ENCODE measurements at places on chromosomes 6 and 20. TPM values are rescaled to one million over a fixed set of nuclear protein-coding genes. Genes with fewer than 3 reads are reported as not detected.

DNA sequence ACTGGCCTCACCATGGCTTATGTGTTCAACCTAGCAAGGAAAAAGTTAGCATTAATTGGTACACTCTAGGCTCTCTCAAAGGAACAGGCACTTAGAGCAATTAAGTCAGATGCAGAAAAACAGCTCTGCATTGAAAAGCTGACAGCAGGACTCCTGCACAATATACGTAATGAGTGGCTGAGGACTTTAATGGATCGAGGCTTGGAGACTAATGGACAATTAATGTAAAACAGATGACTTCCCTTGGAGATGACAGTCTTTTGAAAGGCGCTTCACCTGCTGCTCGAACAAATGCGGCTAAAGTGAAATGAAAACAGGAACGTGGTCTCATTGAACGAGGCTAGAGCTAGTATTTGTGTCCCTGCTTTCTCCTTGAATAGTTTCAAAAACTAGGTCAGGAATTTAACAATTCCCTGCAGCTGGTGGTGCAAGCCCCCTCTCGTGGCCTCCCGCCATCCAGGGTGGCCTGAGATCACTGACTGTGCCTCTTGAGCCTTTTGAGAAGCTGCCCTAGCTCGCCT is 137.1 kb downstream of the ELOVL4 start:
- no peaks in the 10 kb centered on the region for H3K36me3 ChIP-seq
- DNase-seq, result no peak
- H3K27me3 ChIP-seq, result no peaks in the 10 kb centered on the region
- no peaks in the 10 kb centered on the region for H3K4me1 ChIP-seq

GRCh38 chr20:7516621-7517111 is 423.6 kb downstream of the HAO1 start:
- H3K27ac ChIP-seq, result no peak overlapping the region
- H3K27me3 ChIP-seq, result no peaks in the 10 kb centered on the region
- no peaks in the 10 kb centered on the region for H3K36me3 ChIP-seq
- no peak overlapping the region for H3K4me3 ChIP-seq
- no peak for DNase-seq

GRCh38 chr6:14095437-14095836 is 22.1 kb upstream of the CD83 start:
- H3K27me3 ChIP-seq, result no peaks in the 10 kb centered on the region
- no peak overlapping the region for H3K4me3 ChIP-seq
- DNase-seq, result peak; percentile 46
- peaks cover 30% of the 10 kb centered on the region for H3K4me1 ChIP-seq
- H3K27ac ChIP-seq, result peak overlapping the region; percentile 77

DNA sequence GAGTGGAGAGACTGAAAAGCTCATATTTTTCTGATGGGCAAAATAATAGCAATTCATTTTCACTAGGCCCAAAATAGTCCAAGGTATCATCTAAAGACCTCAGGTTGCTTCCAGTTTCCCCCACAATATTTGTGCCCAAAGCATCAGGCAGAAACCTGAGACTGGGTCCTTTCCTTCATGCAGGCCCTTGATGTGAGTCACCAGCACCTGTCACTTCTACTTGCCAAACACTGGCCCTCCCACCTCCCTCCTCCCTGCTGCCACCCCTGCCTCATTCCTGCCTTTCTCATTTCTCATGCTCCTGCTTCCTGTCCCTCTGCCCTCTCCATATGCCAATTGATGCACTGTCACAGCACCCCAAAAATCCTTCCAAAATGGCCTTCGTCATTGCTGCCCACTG is 230.4 kb upstream of the CST7 start:
- no peak overlapping the region for H3K4me3 ChIP-seq
- no peaks in the 10 kb centered on the region for H3K4me1 ChIP-seq
- no peak overlapping the region for H3K27ac ChIP-seq
- H3K27me3 ChIP-seq, result peaks cover 3% of the 10 kb centered on the region
- no peak for DNase-seq

- H3K27ac ChIP-seq, result no peak overlapping the region
- no peaks in the 10 kb centered on the region for H3K4me1 ChIP-seq
- no peaks in the 10 kb centered on the region for H3K36me3 ChIP-seq
- no peaks in the 10 kb centered on the region for H3K27me3 ChIP-seq
Measured at GRCh38 chr20:12321736-12322135, 404.0 kb downstream of the BTBD3 start.

GRCh38 chr20:50528804-50529351 is 18.7 kb downstream of the PTPN1 start:
- no peak overlapping the region for H3K27ac ChIP-seq
- H3K4me3 ChIP-seq, result no peak overlapping the region
- no peaks in the 10 kb centered on the region for H3K36me3 ChIP-seq
- no peaks in the 10 kb centered on the region for H3K27me3 ChIP-seq
- no peak for DNase-seq
- H3K4me1 ChIP-seq, result peaks cover 40% of the 10 kb centered on the region

GRCh38 chr6:149951096-149951495 is 9.3 kb downstream of the ULBP2 start:
- H3K27me3 ChIP-seq, result peaks cover 22% of the 10 kb centered on the region
- peaks cover 16% of the 10 kb centered on the region for H3K4me1 ChIP-seq
- no peak for DNase-seq
- no peak overlapping the region for H3K4me3 ChIP-seq

DNA sequence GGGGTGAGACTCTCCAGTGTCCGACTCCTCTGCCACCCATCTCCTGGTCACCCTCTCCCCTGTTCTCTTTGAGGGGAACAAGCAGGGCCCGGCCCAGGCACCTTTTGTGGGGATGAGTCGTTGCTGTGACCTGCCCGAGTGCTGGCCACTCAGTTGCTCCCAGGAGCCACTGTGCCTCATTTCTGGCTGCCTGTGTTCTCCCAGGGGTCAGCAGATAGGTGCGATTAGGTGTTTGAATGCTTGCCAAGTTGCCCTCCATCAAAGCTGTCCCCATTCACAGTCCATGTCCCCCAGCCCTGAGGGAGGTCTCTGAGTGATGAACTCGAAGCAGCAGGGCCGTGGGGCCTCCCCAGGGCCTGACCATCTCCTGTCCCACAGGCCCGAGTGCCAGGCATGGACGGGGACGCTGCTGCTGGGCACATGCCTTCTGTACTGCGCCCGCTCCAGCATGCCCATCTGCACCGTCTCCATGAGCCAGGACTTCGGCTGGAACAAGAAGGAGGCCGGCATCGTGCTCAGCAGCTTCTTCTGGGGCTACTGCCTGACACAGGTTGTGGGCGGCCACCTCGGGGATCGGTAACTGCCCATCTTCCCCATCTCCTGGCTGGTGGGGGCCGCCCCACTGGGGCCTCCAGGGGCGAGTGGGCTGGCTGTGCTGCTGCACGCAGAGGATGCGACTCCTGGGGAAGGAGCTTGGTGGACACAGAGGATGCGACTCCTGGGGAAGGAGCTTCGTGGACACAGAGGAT is 4.1 kb downstream of the SLC17A9 start:
- peaks cover 9% of the 10 kb centered on the region for H3K36me3 ChIP-seq
- peaks cover 63% of the 10 kb centered on the region for H3K4me1 ChIP-seq
- no peak overlapping the region for H3K4me3 ChIP-seq
- no peaks in the 10 kb centered on the region for H3K27me3 ChIP-seq
- no peak overlapping the region for H3K27ac ChIP-seq

- no peak overlapping the region for H3K27ac ChIP-seq
- no peaks in the 10 kb centered on the region for H3K4me1 ChIP-seq
- no peak overlapping the region for H3K4me3 ChIP-seq
- no peaks in the 10 kb centered on the region for H3K36me3 ChIP-seq
Measured at GRCh38 chr6:47000842-47001241, 41.3 kb downstream of the ADGRF1 start.

GRCh38 chr6:105646391-105646867 is 243.5 kb upstream of the PREP start:
- H3K36me3 ChIP-seq, result no peaks in the 10 kb centered on the region
- H3K4me3 ChIP-seq, result no peak overlapping the region
- no peaks in the 10 kb centered on the region for H3K27me3 ChIP-seq

DNA sequence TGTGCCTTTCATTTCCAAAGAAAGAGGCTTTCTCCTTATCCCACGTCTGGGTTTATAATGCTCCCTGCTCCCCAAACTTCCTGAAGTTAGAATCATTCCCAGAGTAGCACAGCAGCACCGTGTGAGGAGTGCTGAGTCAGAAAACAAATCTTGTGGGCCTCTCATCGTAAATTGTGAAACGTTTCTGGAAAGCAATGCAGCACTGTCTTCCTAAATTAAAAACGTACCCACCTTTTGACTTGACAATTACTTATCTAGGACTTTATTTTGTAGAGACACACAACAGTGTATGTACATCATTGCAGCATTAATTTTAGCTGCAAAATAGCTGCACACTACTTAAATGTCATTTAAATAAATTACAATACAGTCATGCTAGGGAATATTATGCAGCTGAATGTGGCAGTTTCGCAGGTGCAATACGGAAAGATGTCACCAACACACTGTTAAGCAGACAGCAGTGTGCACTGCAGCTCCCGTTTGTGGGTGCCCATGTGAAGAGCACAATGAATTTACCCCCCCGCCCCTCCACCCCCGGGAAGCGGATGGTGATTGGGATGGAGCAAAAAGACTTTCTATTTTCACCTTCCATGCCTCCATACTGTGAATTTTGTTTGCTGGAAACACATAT is 30.8 kb downstream of the RRBP1 start:
- H3K27me3 ChIP-seq, result no peaks in the 10 kb centered on the region
- no peak overlapping the region for H3K27ac ChIP-seq
- H3K36me3 ChIP-seq, result peaks cover 2% of the 10 kb centered on the region
- H3K4me3 ChIP-seq, result no peak overlapping the region

DNA sequence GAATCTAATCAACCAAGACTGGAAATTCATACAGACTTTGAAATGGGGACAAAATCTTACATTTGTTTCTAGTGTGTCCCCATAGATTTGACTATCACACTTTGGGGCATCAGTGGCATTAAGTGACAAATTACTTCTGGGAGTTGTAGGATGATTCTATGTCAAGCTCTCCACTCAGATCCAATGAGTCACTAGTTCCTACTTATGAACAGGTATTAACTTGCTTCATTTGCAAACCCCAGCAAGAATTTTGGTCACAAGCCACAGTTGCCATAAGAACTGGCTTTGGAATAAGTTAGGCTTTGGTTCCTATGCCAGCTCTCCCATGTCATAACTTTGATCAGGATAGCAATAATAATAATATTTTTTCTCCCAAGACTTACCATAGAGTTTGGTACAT is 77.6 kb upstream of the PTPRK start:
- H3K4me1 ChIP-seq, result no peaks in the 10 kb centered on the region
- no peak for DNase-seq
- no peak overlapping the region for H3K27ac ChIP-seq
- no peaks in the 10 kb centered on the region for H3K27me3 ChIP-seq
- no peaks in the 10 kb centered on the region for H3K36me3 ChIP-seq

DNA sequence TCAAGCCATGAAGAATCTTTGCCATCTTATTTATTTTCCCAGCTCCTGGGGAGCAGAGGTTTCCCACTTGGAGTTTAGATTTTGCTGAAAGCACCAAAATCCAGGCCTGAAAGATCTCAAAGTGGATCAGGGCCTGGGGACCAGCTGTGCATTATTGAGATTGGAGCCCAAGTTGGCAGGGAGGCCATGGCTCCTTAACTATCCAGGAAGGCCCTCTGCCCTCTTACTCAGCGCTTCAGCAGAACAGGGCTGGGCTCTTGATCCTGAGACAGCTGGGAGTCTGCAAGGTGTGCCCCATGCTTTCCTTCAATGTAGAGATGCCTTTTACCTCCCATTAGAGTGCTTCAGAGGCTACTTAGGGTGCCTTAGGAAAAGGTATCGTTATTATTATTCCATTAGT is 24.6 kb downstream of the FOXO3 start:
- no peak overlapping the region for H3K27ac ChIP-seq
- H3K4me3 ChIP-seq, result no peak overlapping the region
- no peaks in the 10 kb centered on the region for H3K27me3 ChIP-seq
- H3K4me1 ChIP-seq, result peaks cover 16% of the 10 kb centered on the region
- no peaks in the 10 kb centered on the region for H3K36me3 ChIP-seq
- DNase-seq, result no peak

- H3K36me3 ChIP-seq, result no peaks in the 10 kb centered on the region
- no peak overlapping the region for H3K27ac ChIP-seq
- DNase-seq, result no peak
- H3K27me3 ChIP-seq, result no peaks in the 10 kb centered on the region
- no peak overlapping the region for H3K4me3 ChIP-seq
- no peaks in the 10 kb centered on the region for H3K4me1 ChIP-seq
Measured at GRCh38 chr20:11261533-11262000, 587.8 kb upstream of the JAG1 start.

DNA sequence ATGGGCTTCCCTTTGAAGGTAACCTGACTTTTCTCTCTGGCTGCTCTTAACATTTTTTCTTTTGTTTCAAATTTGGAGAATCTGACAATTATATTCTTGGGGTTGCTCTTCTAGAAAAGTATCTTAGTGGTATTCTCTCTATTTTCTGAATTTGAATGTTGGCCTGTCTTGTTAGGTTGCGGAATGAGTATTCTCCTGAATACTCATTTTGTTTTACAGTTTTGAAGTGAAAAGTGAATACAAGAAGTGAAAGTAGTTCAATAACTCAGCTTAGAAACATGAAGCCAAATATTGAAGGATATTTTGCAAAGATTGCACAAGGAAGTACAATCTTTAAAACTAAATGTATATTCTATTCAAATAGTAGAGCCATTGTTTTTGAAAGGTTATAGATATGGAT is 120.2 kb upstream of the MAP3K4 start:
- H3K36me3 ChIP-seq, result no peaks in the 10 kb centered on the region
- no peak overlapping the region for H3K4me3 ChIP-seq
- no peaks in the 10 kb centered on the region for H3K4me1 ChIP-seq

DNAAF9 gene
- total RNA-seq, result 4.1 TPM

MAP3K5 gene
- total RNA-seq, result 19.7 TPM

RIOK1 gene
- 48.4 TPM for total RNA-seq

SLC4A11 gene
- total RNA-seq, result 0.68 TPM

PABPC1L gene
- total RNA-seq, result 48.1 TPM

GMPR gene
- total RNA-seq, result 3.2 TPM

PCNA gene
- total RNA-seq, result 46.9 TPM

RNF217 gene
- total RNA-seq, result 4.4 TPM

Data from natural killer cell (primary cell).